ENCODE measurements at places on chromosomes 6 and 20.

- no peak for DNase-seq
These were observed 40.9 kb upstream of the FAM83D start for GRCh38 chr20:38885357-38885756.

DNA sequence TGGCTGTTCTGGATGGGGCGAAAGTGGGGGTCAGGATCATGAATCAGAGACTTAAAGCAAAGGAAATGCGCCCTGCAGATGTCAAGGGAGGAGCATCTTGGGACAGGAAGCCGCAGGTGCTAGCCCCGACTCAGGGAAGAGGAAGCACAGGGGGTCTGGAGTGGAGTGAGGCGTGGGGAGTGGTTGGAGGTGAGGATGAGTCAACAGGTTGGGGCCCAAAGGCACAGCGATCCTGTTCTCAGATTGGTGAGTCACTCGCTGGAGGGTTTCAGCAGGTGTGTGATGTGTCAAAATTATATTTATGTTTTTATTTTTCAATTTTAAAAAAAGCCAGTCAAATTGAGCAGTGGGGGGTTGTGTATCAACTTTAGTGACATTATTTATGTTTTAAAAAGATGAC is 19.0 kb downstream of the PACSIN1 start:
- DNase-seq = peak; percentile 66

GRCh38 chr6:42406306-42407280 is 45.1 kb downstream of the TRERF1 start:
- no peak for DNase-seq

- DNase-seq = no peak
These were observed 147.0 kb downstream of the DTNBP1 start for GRCh38 chr6:15515660-15516375.

- no peak for DNase-seq
These were observed 10.9 kb upstream of the TMEM14B start for GRCh38 chr6:10736731-10737130.

DNA sequence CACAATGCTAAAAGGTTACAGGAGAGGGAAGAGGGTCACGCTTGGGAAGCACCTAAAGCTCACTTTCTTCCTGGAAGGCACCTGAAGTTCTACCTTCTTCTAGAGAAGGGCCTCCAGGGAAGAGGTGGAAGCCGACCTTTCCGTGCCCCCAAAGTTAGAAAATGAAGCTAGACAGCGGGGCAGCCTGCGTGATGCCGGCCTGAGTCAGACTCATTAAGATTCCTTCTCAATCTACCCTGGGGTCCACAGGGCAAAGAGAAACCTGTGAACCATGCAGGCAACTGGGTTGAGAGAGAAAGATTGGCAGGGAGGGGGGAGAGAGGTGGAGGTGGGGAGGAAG is 54.8 kb upstream of the CCDC167 start:
- no peak for DNase-seq

- DNase-seq = no peak
These were observed 33.5 kb upstream of the TPD52L1 start for GRCh38 chr6:125120054-125120590.

GRCh38 chr20:50834599-50835005 is 39.7 kb downstream of the BCAS4 start:
- DNase-seq = no peak

DNA sequence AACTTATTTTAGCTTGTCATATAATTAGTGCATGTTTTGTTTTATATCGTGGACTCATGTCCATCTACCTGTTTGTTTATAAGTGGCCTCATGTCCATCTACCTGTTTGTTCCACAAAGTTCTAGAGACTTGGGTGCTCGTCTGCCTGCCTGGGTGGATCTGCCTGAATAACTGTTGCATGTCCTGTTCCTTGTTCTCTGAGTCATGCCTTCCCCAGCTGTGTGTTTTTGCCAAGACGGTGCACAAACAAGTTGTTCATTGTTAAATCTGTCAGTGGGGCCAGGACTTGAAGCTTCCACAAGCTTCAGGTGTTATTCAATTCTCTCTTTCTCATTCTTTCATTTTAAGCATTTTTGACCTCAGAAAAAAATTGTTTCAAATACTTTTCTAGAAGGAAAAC is 358.0 kb upstream of the CITED2 start:
- no peak for DNase-seq

GRCh38 chr6:25477006-25477590 is 174.9 kb upstream of the SCGN start:
- DNase-seq = no peak

GRCh38 chr6:32133786-32134185 is 3.7 kb upstream of the FKBPL start:
- DNase-seq = no peak

DNA sequence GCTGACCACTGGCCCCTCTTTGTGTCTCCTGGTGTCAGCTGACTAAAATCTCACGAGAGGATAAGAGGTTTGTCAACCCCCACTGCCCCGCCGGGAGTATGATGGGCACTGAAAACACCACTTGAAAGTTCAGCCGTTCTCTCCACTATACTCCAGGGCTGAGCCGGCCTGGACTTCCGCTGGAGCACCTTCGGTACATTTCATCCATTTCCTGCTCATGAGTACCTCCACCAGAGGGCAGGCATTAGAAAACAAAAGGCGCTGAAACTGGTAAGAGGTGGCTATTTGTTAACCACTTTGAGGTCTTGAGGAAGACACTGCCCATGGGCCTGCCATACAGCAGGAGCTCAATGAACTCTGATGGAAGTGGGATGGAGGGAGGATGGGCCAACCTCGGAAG is 17.9 kb upstream of the ANKRD60 start:
- DNase-seq = no peak

- no peak for DNase-seq
These were observed 855.8 kb upstream of the CITED2 start for GRCh38 chr6:140230282-140230681.

GRCh38 chr6:148658681-148659430 is 88.0 kb upstream of the UST start:
- DNase-seq = no peak

GRCh38 chr6:149031859-149032598 is 285.2 kb downstream of the UST start:
- DNase-seq = peak; percentile 17

DNA sequence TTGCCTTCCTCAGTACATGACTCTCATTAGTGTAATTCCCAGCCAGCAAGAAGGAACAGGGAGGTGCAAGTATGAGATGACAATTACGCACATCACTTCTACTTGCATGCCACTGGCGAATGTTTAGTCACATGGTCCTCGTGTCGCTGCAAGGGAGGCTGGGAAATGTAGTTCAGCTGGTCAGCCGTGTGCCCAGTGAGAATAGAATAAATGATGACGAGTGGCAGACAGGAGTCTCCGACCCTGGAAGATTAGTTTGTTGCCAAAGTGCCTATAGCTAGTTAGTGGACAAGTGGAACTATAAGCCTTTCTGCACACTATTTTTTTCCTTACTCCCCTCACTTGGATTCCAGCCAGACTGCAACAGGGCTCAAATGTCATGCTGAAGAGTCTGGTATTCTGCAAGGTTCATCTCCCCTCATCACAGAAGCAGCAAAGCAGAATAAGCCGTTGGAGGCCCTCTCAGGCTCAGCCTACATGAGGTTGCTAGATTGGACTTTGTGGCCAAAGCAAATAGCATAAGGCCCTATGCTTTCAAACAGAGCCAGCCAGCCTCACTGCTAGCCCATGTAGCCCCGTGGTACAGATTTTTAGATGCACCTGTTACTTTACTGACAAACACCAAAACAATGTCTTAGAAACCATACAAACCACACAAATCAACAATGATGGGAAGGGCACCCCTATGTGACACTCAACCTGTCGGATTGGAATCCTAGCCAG is 9.7 kb downstream of the LINC00237 start:
- DNase-seq = no peak

DNA sequence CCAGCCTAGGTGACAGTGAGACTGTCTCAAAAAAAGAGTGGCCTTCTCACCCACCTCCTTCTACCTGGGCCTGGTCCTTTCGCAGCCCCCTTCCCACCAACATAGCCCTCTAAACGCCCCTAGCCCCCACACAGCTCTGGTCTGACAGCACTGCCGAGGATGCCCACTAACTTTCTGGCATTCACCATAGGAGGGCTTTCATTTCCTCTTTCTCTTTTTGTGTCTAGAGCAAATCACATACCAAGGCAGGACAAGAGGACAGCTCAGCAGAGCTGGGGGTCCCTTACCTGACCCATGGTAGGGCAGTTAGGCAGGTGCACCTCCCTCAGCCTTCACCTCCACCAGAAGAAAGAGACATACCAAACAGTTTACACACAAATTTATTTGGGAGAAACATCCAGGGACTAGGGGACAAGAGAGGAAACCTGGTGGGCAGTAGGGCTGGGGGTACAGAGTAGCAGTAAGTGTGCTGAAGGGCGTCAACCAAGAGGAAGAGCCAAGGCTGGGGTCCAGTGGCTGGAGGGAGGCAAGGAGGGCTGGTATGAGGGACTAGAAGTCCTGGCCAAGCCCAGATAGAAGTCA is 4.5 kb downstream of the LY6G5C start:
- DNase-seq = no peak

Measured in activated CD4-positive, alpha-beta T cell treated with anti-CD3 and anti-CD28 coated beads, Interleukin-2, amount 50 U/mL, for 4 hours (primary cell).